Cortex of kidney (tissue), 1 donor: ENCODE measurements at places on chromosomes 11 and 22.

- DNase-seq = no peak
Measured at GRCh38 chr11:17405232-17406005, 17.0 kb upstream of the KCNJ11 start.

- no peak for DNase-seq
Measured at GRCh38 chr11:112670806-112671570, 290.2 kb upstream of the NCAM1 start.

DNA sequence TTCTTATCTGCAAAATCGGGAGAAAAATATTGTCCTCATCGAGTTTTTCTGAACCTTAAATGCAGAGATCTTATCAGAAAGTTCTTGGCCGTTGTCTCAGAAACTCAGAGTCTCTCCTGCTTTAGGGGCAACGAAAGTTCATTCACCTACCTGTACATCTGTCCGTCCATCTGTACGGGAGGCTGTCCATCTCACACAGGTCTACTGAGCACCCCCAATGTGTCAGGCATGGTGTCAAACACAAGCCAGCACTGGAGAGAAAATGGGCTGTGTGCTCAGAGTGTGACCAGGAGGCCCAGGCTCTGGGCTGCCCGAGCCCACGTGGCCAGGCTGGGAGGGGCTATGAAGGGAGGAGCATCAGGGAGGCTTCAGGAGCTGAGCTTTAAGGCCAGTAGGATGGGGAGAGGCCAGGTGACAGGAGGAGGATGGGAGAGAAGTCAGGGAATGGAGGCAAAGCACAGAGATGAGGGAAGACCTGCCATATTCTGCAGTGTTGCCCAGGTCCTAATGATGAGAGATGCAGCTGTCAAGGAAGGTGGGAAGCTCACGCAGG lies 62.4 kb upstream of the MYEOV start:
- no peak for DNase-seq

DNA sequence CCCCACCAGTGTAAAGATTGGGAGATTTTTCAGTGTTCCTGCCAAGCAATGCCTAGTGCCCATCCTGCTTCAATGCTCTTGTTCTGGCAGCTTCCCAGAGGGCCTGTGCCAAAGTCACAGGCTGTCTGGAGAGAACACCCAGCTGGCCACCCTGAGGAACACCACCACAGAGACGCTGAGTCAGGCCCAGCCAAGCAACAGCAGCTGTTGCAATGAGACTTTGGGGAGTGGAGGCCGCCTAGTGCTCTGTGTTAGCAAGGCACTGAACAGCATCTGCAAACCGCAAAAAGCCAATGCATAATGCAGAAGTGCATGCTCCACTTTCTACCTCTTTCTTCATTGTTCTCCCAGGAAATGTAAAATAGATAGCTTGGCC lies 168.1 kb downstream of the NXPE2 start:
- DNase-seq = no peak

DNA sequence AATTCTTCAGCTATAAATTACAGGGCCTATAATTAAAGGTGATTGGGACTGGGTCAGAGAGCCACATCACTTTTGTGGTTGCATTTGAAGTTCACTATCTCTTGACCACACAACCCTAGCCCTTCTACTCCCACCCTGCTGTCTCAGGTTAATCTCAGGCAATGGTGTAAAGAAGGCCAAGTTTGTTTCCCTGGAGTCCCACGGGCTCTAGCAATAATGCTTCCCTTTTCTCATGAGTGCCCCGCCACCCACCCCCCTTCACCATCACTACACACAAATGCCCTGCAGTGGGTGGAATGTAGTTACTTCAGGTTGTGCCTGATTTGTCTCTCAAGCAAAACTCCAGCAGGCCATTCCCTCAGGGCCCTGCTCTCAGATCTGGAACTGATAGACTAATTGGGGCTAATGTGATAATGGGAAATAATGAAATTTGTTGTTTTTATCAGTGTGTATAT lies 1.8 kb upstream of the EHF start:
- DNase-seq = no peak

- DNase-seq = no peak
Measured at GRCh38 chr11:106608677-106609076, 409.6 kb downstream of the GUCY1A2 start.

GRCh38 chr22:24134090-24134846 lies 47.0 kb upstream of the SUSD2 start:
- DNase-seq = no peak

- DNase-seq = no peak
Measured at GRCh38 chr11:68541116-68541515, 80.6 kb downstream of the PPP6R3 start.

- DNase-seq = no peak
Measured at GRCh38 chr11:36729825-36730224, 131.8 kb upstream of the RAG2 start.

- DNase-seq = no peak
Measured at GRCh38 chr11:66258473-66258893, 10.0 kb upstream of the RAB1B start.
